ENCODE measurements at places on chromosomes 3 and 15.
A peak's percentile ranks its signal among the peaks of the same experiment; 100 is the strongest.

GRCh38 chr15:76105391-76105790 lies 45.6 kb downstream of the TMEM266 start:
- no peak for DNase-seq

GRCh38 chr15:101322854-101323477 lies 27.9 kb upstream of the SNRPA1 start:
- no peak for DNase-seq

GRCh38 chr3:153679714-153680113 lies 441.5 kb upstream of the ARHGEF26 start:
- DNase-seq, result no peak

- no peak for DNase-seq
Measured at GRCh38 chr15:65675551-65675950, 53.8 kb downstream of the SLC24A1 start.

- DNase-seq, result no peak
Measured at GRCh38 chr3:120160050-120160449, 65.8 kb upstream of the GSK3B start.

DNA sequence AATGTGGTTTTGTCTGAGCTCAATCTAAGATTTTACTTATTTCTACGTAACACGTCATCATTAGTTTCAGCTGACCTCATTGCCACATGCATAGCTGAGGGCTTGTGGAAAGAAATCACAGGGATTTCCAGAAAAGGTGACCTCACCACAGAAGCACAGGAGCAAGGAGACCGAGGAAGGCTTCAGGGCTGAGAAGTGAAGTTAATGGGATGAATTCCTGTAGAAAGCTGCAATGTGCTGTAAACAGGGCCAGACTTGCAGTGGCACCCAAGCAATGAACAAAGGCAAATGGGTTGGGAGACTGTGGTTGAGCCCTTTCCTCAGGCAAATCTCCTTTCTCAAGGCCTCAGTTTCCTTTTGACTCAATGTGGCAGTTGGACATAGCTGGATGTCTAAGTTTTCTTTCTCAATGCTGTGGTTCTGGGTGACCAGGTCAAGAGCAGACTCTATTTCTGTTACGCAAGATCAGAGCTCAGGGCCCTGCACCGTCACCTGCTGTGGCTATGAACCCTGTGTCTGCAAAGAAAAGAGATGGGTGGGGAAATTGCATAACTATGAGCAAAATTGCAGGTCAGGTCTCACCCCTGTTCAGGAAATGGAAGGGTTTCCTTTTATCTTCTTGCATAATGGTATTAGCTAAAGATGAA lies 252.2 kb upstream of the TBL1XR1 start:
- no peak for DNase-seq

- no peak for DNase-seq
Measured at GRCh38 chr3:87175732-87176131, 51.4 kb upstream of the CHMP2B start.

DNA sequence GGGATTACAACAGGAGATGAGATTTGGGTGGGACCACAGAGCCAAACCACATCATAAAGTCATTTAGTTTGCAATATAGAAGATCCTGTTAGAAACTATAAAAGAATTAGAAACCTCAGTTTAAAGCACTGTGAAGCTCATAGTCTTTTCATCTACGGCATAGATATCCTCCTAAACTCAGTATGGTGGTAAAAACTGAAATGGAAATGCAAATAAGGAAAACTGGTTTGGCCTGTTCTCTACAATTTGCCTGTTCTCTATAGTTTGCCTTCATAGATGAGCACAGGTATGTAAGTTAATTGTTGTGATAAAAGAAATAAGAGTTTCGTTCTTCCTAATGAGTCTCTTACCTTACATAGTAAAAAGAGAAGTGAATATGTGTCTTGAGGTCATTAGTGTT lies 331.6 kb upstream of the ARL6 start:
- no peak for DNase-seq

GRCh38 chr3:99978221-99978620 lies 136.1 kb downstream of the FILIP1L start:
- DNase-seq, result no peak

DNA sequence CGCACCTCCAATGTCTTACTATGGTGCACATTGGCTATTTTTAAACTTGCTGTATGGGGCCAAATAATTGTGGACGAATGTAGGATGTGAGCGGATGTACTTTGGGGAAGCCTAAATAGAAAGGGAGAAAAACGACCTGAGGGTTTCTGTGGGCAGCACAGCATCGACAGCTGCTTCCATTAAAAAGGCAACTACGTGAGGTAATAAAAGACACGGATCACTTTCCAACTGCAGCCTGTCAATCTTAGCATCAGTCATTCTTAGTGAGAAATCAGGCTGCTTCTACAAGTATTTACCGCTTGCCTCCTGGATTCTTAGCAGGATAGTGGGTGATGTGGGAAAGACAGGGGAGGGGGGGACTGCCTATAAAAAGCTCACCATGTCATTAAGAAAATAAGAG lies 186.7 kb upstream of the SLC2A2 start:
- no peak for DNase-seq

GRCh38 chr15:58703610-58704009 lies 45.9 kb downstream of the ADAM10 start:
- DNase-seq, result no peak

DNA sequence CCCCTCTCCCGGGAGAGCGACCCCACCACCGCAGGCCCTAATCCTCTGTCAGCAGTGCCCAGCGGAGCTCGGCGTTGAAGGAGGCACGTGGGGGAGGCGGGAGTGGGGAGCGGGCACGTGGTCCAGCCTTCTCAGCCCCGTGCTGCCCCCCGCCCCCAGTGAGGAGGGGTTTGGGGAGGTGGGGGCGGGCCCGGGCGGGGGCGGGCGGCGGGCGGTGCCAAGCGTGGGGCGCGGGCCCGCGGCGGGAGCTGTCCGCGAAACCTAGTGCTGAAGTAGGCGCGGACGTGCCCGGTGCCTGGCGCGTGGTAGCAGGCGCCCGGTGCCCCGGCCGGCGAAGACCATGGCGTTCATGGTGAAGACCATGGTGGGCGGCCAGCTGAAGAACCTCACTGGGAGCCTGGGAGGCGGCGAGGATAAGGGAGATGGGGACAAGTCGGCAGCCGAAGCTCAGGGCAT lies at the start of gene CPLX3:
CPLX3 (plus strand) TSS at position 264 of the 456 bp plus-strand sequence; CDS start at position 341, 77 bp downstream.
- peak; percentile 64 for DNase-seq

- no peak for DNase-seq
Measured at GRCh38 chr3:13426591-13426990, 6.5 kb upstream of the NUP210 start.

DNA sequence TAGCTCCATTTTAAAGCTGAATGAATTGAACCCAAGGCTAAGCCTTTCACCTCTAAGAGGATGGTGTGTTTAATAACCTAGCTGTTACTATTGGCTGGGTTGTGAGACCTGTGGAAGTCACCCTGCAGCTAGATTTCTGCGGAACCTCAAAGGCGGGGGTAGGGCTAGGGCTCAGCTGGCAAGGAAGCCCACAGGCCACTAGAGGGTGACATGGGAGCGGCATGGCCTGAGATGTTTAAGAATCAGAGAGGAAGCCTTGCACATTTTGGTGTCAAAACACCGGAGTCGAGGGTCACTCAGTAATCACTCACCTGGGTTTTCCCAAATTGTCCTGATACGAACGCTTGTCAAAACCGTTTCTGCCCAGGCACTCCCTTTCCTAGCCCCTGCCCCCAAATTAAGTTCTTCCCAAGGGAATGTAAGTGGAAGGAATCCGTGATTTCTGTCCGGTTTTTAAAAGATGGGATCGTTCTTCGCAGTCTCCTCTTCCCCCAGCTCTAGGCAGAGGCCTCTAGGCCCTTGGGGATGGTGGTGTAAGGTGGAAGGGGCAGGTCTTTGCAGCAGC lies 3.8 kb upstream of the ACAD9 start:
- DNase-seq, result peak; percentile 56

DNA sequence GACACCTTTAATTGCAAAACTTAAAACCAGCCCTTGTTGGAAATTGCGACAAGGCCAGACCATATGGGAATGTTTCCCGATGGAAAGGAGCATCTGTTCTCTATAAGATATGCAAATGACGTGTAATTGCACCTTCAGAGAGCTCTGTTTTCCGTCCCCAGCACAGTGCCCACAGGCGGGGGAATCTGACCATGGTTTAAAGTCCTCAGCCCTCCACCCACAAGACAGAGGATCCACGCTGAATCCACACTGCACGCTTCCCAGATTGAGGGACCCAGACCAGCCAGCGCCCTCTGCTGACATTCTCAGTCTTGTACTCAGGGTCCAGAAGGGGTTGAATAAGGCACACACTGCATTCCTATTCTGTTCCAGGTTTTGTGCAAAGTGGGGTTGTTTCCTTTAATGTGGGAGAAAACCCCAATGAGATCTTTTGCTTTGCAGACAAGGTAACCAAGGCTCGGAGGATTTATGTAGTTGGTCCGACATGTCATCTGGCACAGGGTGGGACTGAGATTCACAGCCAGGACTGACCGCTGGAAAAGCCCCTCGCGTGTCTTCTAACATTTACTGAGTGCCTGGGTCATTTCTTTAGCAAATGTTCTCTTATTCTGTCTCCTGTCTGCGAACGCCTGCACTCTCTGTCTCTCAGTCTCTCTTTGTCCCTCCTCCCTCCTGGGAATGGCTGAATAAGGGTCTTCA lies 36.8 kb upstream of the KLHL25 start:
- peak; percentile 79 for DNase-seq

DNA sequence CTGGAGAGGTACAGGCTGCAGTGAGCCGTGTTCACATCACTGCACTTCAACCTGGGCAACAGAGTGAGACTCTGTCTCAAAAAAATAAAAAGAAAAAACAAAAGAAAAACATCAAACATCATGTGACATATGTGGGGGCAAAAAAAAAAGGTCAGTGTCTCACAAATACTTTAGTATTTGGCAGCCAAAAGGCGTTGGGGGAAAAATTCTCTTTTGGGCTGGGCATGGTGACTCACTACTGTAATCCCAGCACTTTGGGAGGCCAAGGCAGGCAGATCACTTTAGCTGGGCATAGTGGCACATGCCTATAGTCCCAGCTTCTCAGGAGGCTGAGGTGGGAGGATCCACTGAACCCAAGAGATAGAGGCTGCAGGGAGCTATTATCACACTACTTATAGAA lies 47.6 kb downstream of the TMCC1 start:
- DNase-seq, result no peak

DNA sequence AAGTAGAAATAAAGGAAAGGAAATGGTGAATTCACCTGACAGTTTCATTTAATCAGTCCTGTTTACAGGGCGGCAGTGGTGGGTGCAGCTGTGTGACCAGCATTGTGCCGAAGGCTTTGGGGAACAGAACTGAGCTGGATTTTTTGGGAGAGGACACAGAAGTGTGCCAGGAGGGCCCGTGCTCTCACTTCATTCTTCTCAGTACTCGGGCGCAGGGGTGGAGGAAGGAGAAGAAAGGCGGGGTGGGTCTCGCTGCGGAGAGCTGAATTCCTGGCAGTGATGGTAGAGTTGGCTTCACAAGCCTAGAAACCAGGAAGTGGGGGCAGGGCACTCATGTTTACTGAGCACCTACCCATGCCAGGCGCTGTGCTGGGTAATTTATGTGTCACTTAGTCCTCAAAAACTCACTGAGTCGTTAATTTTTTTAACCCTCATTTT lies 64.6 kb downstream of the CRTC3 start:
- DNase-seq, result peak; percentile 61

DNA sequence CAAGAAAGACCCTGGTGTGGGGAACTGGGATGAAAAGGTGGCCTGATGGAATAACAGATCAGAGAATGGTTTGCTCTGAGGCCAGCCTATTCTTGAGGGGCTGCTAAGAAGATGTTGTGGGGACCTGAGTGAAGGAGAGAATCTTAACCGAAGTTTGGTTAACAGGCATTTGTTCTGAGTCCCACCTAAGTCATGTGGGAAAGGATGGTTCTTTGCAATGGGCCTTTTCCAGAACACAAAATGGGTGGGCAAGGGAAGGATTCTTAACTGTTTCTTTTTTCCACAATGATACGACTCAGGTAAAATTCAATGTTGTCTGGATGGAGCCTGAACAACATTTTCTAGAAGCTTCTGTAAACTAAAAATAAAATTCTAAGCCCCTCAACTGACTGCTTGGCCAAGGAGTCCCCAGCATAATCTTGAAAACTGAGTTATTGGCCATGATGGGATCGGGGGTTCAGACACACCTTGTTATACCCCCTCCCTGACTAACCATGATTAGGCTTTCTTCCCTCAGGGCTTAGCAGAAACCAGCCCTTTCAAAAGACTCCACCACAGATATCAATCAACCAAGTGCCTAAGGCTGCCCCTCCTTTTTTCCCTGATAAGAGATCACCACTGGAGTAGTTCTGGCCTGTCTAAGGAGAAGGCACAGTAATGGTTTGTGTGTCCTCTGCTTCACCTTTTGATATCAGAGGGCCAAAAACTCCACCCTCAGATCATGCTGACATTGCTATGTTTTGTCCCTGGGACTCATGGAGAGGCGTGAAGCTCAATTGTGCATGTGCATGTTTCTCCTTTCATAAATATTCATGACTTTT lies 30.1 kb downstream of the SCN11A start:
- no peak for DNase-seq

DNA sequence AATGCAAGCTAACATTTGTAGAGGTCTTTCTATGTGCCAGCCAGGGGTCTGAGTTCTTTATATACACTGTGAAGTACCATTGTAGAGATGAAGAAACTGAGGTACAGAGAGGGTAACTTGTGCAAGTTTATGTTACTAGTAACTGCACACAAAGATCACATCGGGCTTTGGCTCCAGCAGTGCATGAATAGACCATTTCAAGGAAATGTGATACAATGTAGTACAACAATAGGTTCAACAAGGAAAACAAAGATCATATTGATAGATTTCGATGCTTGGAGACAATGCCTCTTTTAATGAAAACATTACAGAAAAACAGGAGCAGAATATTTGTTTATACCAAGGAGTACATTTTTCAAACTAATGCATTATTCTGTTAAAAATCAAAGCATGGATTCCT lies 115.3 kb downstream of the POLR2M start:
- DNase-seq, result no peak

DNA sequence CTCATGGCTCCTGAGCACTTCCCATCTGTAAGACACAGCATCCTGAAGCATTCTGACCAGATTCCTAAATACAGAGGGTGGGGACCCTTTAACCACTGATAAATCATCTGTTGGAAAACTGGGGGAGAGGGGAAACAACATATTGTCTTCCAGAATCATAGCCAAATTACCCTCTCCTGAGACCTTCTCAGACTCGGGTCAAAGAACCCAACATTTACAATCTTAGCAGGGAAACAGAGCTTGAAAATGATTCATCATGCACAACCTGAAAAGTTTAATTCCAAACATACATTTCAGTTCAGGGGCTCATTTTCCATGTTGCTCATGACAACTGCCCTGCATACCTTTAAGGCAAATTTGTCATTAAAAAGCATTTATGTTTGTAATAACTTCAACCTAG lies 48.5 kb upstream of the TSPAN3 start:
- no peak for DNase-seq

GRCh38 chr3:185250247-185250646 lies 3.6 kb downstream of the EHHADH start:
- DNase-seq, result no peak

- DNase-seq, result no peak
Measured at GRCh38 chr3:181183764-181184163, 194.2 kb upstream of the DNAJC19 start.

DNA sequence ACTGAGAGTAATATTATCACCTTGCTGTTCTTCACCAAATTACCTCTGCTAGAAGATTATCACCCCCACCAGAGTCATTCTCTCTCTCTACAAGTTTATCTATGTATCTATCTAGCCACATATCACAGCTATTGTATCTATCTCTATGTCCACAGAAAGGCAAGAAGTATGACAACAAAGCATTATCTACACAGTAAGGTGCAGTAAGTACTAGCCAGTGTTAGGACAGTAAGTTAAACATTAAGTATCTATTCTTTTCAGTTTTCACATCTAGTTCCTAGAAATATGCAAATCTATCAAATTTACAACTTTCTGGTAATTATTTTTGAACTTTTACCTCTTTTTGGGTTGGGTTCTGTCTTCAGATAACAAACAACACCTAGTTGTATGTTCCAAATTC lies 26.5 kb upstream of the XXYLT1 start:
- no peak for DNase-seq

GRCh38 chr3:72186400-72186855 lies 401.5 kb upstream of the PROK2 start:
- no peak for DNase-seq
